ENCODE measurements at places on chromosomes 16 and 17.

DNA sequence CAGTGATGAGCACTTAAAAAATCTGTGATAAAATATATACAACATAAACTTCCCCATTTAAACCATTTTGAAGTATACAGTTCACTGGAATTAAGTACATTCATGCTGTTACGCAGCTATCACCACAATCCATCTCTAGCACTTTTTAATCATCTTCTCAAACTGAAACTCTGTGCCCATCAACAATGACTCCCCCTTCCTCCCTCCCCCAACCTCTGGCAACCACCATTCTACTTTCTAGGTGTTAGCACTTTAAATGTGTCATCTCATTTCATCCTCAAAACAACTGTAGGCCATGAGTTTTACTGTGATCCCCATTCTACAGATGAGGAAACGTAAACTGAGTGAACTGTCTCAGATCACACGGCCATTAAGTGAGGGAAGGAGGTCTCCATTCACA, 13.8 kb upstream of the TMEM98 start:
- DNase-seq, result no peak

DNA sequence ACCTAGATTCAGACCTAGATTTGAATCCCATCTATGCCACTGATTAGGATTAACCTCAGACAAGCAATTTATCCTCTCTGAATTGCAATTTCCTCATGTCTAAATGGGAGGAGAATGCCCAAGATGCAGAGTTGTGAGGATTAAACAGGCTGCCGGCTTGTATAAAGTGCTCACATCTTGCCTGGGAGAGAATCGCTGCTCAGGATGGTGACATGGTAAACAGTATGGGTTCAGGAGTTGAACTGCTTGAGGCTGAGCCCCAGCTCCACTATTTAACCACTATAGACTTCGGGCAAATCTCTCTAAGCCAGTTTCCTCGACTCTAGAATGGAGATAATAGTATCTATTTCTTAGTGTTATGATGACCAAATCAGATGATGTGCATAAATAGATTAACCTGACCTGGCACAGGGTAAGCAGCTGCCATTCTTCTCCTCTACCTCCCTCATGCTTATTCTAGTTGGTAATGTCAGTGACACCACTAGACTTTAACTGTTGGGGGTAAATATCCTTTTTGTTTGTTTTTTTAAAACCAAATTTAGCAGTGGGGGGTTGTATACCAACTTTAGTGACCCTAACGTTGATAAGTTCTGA, 732 bp upstream of the RPL27 start:
- no peak for DNase-seq

DNA sequence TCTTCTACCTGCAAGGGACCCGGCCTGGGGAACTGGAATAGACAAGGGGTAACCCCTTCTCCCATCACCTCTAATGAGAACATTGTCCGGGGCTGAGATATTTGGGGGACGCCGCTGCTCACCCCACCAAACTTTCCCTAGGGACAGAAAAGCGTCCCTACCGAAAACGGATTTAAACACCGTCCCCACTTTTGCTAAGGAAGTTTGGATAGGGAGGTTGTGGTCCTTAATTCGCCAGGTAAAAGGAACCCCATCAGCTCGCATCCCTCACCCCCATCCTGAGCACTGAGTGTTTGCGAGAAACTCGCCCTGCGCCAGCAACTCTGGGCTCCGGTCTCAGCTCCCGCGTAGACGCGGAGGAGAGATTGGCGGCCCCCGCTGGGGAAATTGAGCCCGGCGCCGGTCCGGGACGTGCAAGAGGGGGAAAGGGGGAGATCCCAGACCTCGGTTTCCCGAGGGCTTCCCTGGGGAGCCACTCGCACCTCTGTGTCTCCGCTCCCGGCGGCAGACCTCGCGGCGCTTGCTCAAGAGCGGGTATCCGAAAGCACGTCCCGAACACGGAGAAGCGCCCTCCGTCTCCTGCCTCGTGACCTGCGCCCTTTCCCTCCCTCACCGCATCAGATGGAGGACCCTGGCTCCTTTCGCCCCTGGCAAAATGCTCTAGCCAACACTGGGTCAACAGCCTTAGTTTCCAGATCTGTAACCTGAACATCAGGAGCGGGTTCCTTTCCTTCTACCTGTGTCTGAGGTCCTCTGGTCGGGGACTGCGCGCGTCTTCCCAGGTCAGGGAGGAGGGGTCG, 3.1 kb upstream of the SOX9 start:
- no peak for DNase-seq

DNA sequence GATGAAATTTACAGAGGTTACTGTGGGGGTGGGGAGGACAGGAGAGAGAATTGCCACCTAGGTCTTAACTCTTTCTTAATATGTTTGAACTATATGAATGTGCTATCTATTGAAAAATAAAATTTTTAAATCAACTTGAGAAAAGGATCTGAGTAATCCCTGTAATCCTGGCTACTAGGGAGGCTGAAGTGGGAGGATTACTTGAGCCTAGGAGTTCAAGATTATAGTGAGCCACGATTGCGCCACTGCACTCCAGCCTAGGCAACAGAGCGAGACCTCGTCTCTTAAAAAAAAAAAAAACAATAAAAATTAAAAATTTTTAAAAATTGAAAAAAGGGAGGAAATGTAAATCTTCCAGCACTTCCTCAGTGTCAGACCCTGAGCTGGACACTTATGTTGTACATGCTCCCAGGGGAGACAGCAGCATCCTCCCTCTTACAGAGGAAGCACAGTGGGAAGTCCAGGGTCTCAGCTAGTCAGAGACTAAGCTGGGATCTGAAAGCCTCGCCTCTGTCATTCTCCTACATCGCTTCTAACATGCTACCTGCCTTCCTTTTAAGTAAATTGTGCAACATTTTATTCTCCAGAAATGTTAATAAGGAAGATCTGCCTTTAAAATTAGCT, 21.9 kb downstream of the PMM2 start:
- no peak for DNase-seq

DNA sequence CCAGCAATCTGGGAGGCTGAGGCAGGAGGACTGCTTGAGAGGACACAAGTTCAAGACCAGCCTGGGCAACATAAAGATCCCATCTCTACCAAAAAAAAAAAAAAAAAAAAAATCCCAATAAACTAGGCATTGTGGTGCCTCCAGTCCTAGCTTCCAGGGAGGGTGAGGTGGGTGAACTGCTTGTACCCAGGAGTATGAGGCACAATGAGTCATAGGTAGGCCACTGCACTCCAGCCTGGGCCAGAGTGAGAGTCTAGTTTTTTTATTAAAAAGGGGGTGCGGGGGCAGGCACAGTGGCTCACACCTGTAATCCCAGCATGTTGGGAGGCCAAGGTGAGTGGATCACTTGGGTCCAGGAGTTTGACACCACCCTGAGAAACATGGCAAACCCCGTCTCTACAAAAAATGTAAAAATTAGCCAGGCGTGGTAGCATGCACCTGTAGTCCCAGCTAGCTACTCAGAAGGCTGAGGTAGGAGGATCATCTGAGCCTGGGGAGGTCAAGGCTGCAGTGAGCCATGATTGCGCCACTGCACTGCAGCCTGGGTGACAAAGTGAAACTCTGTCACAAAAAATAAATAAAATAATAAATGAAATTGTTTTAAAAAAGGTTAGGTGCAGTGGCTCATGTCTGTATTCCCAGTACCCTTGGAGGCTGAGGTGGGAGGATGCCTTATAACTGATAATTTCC, 7.8 kb upstream of the CHST6 start:
- DNase-seq, result no peak
